ENCODE measurements at places on chromosomes 5 and 9.

GRCh38 chr5:14946815-14947620 is 75.4 kb upstream of the ANKH start:
- DNase-seq, result no peak

DNA sequence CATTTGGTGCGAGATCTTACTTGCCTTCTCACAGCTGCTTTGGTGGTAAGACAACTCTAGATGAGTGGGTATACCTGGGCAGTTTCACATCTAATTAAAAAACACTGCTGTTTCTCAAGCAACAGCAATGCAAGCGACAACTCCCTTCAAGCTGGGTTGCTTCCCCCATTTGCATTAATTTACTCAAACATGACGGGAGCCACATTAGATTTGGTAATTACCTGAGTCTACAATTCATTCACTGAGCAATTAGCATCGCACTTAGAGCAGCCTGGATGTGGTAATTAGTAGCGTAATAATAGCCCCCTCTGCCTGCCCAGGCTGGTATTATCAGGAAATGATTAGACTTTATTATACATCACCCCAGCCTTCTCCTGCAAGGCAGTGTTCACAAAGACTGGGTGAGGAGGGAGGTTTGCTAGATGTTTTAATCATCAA is 73.4 kb downstream of the FBXO38 start:
- peak; percentile 14 for DNase-seq

DNA sequence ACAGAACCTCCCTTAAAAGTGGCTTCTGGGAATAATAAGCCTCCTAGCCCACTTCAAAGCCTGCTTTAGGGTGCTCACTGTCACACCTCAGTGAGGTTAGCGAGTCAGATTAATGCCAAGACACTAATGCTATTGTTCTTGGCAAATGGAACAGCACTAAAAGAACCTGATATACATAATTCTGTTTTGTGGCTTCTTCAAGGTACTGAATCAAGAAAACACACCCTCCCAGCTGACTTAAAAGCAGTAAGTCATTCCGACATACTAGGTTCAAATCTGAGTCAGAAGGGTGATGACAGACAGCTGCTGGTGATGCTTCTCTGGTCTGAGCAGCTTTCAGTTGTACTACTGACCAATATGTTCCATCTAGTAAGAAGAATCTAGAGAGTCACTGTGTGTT is 121.6 kb downstream of the OXCT1 start:
- DNase-seq, result no peak

DNA sequence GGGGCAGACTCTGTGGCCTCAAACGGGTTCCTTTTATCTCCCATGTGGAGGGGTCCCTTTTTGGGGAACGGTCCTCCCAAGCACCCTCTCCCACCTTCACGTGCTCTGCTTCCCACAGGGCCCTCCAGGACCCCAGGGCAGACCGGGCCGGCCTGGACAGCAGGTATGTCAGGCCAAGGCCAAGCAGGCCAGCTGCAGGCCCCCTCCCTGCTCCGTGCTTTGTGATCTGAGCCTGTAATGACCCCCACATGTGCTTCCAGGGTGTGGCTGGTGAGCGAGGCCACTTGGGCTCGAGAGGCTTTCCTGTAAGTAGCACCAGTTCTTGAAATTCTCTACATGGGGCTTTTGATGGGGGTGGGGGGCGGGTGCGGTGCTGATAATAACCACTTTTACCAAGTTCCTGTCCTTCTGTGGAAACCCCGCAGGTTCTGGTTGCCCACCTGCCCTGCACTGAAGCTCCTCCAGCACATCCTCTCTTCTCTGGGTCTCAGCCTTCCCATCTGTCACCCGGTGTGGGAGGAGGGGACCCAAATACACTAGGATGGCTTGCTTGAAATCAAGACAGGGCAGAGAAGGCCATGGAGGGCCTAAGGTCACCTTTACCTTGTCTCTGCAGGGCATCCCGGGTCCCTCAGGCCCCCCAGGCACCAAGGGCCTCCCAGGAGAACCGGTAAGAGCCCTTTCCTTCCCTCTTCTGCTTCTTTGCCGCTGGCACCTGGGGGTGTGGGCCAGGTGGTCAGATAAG is 57.9 kb upstream of the ORM1 start:
- no peak for DNase-seq

DNA sequence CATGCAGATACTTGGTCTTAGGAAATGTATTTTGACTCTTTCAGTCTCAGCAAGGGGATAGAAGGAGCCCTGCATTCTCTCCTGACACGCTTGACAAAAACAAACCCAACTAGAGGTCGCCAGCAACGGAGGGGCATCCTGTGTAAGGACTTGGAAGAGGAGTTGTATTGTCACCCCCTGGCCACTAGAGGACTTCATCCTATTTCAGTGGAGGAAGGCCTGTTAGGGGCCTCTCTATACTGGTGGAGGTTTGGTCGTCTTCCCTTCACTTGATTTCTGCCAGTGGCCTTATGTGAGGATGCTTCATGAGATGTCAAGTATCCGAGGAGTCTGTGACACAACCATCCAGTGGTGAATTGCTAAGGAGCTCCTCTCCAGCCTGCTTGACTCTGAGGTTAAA is 122.8 kb upstream of the STC2 start:
- DNase-seq, result peak; percentile 50

All from WTC11 (cell line).